ENCODE measurements at places on chromosomes 3 and 15.

DNA sequence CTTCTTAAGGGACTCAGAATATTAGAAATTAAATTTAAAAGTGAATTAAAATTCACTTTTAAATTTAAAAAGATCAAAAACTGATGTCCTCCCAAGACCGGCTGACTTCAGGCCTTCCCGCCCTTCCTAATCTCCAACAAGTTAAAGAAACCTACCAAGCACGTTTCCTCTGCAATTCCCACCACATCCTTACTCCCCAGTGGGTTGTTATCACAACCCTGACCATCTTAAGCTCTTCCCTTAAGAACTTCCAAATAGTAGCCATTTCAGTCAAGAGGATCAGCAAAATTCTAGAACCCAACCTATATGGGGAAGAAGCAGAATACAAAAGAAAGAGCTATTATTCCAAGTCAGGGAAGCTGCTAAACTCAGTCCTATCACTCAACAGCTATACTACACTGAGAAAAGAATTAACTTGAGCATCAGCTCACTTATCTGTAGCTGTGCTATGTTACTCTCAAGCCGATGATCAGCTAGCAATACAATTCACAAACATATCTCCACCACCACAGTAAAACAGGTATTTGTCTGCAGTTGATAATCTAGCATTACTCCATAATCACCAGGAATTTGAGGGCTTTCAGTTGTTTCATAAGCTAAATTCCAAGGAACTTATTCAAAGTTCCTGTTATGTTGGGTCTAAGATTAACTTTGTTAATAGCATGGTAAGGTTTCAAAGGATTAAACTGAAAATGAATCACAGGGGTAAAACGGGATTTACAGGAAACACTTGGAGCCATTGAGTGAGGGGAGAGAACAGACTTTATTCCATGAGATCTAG, 14.3 kb downstream of the ABCC5 start:
- no peak for DNase-seq

- no peak for DNase-seq
Measured at GRCh38 chr3:64008487-64009351, 14.6 kb downstream of the PSMD6 start.

- no peak for DNase-seq
Measured at GRCh38 chr15:88776646-88777045, 26.6 kb upstream of the ACAN start.

DNA sequence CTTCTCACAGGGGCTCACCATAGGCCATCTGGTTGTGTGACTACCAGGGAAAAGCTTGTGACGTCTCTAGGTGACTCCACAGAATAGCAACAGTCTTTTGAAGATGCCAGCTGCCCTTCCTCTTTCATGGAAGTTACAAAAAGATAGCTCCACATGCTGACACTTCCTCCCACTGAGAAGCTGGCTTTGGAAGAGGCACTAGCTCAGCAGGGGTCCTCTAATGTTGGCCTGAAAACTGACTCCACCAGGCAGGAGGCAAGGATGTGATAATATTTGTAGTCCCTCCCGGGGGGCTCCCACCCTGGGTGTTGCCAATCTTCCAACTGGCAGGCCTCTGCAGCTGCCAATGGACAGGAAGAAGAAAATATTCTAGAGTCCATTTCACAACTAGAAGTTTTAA, 343.5 kb downstream of the NEK10 start:
- DNase-seq, result peak; percentile 1

- no peak for DNase-seq
Measured at GRCh38 chr3:147613725-147614124, 204.6 kb downstream of the ZIC1 start.

- DNase-seq, result no peak
Measured at GRCh38 chr3:66269411-66269810, 48.6 kb downstream of the SLC25A26 start.

DNA sequence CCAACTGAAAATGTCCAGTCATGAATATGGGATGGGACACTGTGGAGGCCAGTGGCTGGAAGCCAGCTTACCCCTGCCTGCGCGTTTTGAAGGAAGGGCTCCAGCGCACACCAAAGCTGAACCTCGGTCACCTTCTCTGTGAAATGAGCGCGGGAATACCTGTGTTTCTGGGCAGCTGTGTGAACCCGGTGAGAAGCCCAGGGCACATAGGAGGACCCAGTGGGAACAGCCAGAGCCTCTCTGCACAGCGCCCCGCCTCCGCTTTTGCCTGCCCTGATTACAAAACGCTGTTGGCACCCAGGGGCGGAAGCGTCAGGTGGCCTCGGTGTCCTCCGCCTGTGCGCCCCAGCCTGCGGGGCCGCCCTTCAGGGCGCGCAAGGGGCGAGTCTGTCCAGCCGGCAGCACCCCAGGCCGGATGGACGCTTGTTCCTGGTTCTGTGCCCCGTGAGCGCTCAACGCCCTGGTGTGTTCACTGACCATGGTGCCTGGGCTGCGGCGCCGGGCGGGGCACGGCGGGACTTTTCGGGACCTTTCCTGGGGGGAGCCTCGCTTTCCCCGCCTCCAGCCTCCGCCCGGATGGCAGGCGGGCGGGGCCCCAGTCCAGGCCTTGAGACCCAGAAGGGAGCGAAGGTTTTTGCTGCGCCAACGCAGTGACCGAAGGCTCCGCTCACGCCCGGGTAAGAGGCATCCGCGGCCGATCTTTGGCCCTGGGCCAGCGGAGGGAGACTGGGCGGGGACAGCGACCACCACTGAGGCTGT, at the start of gene SQOR:
TSS of gene SQOR (plus strand) at position 598 of the 759 bp plus-strand sequence. CDS start 23,895 bp downstream, outside the sequence.
- peak; percentile 59 for DNase-seq

GRCh38 chr15:67003586-67003985, 61.8 kb upstream of the SMAD3 start:
- DNase-seq, result no peak

DNA sequence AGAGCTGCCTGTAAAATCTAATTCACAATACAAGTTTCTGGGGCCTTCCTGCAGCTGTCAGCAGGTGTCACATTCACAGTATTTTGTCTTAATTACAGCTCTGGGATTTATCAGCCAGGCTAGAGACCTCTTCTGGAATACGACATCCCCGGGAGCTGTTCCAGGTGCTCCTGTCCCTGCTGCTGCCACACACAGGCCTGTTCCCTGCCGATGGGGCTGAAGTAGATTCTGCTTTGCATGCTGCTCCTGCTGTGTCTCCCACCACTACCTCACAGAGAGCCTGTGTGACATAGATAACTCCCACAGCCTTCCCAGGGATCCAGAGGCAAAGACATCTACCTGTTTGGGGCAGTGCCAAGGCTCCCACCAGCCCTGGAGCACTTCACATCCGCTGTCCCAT, 20.4 kb downstream of the COLQ start:
- peak; percentile 78 for DNase-seq

DNA sequence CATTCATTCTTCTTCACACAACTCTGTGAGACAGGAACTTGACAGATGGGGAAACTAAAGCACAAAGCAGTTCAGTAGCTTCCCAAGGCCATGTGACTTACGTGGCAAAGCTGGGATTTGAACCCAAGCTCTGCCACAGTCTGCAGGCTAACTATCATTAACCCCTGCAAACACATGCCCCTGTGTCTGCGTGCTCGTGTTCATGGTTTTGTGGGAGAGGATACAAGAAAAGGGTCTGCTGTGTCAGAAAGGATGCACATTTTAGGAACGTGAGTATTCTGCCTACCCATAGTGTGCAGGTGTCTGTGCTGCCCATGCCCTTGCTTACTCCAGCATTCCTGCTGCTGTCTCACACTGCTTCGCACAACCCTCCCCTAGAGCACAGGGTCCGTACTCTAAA, 137.0 kb downstream of the CHDH start:
- no peak for DNase-seq

DNA sequence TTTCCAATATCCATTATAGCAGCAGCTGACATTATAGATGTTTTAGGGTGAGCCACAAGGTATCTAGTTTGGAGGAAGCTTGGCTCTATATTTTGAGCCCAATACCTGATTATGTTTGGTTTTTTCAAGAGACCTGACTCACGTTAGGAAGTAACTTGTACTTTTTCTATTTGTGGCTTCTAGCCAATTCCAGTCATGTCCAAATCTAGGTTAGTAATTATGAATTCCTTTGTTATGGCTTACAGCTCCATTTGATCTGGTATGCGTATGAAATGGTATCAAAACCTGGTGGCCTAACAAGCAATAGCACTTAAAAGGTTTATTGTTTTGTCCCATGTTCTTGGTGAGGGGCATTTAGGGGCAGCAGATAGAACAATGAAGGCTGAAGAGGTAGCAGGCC, 115.9 kb downstream of the TOP2B start:
- DNase-seq, result no peak

DNA sequence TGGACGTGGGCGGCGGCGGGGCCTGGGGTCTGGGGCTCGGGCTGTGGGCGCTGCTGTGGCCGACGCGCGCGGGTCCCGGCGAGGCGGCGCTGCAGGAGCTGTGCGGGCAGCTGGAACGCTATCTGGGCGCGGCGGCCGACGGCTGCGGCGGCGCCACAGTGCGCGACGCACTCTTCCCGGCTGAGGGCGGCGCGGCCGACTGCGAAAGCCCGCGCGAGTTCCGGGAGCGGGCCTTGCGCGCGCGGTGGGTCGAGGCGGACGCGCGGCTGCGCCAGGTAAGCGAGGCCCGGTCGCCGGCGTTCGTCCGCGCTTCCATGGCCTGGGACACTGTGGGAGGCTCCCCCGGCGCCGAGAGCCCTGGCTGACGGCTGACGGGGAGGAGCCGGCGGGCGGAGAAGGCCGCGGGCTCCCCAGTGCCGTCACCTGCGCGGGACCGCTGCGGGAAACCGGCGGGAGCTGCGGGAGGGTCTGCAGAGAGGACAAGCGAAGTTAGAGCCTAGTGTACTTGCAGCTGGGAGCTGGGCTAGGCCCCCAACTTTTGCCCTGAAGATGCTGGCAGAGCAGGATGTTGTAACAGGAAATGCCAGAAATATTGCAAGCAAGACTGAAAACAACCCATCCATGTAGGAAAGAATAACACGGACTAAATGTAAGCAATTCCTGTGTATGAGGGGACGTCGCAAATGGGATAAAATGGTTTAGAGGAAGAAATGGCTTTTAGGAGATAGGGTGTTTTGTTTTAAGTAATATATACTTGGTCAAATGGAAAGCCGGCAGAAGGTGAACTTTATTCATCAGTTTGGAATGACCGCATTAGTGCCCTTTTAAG, 847 bp downstream of the WHAMM start:
- peak; percentile 46 for DNase-seq

- DNase-seq, result no peak
Measured at GRCh38 chr3:23877329-23877980, 39.3 kb downstream of the NKIRAS1 start.

- DNase-seq, result no peak
Measured at GRCh38 chr3:136465296-136465695, 215.2 kb downstream of the PCCB start.

GRCh38 chr15:61106889-61107288, 122.2 kb downstream of the RORA start:
- no peak for DNase-seq

GRCh38 chr3:37502621-37503020, 328.2 kb upstream of the LRRFIP2 start:
- DNase-seq, result no peak

DNA sequence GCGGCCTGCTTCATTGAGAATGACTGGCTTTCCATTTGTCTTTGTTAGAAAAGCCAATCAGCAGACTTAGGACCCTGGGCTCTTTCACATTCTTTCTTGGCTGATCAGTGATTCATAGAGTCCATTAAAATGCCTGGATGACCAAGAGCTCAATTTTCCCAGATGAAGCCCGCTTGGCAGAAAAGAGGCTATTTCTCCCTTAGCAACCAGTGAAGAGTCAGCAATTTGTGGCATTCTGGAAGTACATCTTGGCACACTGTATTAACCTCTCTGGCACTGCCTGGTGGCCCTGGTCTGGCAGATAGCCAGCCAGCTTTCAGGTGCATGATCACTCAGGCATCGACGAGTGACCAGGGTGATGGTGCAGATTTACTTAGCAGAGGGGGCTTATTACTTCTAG, 145.7 kb upstream of the PLAAT1 start:
- no peak for DNase-seq

GRCh38 chr3:107258300-107258699, 118.9 kb upstream of the CCDC54 start:
- DNase-seq, result no peak

- peak; percentile 49 for DNase-seq
Measured at GRCh38 chr3:57582474-57583168, 14.5 kb downstream of the ARF4 start.

DNA sequence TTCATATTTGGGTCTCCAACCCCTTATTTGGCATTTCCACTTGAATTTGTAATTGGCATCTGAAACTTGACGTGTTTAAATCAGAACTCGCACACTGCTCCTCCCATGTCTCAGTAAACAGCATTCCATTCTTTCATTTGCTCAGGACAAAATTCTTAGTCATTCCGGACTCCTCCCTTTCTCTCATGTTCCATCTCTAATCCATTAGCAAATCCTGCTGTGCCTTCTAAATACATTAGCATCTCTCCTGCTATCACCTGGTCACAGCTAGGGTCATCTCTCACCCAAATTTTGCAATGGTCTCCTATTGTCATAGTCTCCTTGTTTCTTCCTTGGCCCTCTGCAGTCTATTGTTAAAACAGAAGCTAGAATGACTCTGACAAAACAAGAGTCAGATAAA, 119.9 kb upstream of the CADPS start:
- DNase-seq, result no peak

- DNase-seq, result no peak
Measured at GRCh38 chr3:88150371-88150770, 612 bp downstream of the C3orf38 start.

DNA sequence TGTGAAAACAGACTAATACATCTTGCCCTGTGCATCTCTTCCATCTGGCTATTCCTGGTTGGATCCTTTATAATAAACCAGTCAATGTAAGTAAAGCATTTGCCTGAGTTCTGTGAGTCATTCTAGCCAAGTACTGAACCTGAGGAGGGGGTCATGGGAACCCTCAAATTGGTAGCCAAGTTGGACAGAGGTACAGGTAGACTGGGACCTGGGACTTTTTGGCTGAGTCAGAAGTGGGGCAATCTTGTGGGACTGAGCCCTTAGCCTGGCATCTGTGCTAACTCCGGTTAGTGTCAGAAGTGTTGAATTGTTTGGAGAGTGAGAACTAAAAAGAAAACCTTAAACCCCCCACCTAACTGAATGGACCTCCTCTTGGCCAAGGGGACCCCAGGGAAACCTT, 21.0 kb upstream of the LIMD1 start:
- no peak for DNase-seq

DNA sequence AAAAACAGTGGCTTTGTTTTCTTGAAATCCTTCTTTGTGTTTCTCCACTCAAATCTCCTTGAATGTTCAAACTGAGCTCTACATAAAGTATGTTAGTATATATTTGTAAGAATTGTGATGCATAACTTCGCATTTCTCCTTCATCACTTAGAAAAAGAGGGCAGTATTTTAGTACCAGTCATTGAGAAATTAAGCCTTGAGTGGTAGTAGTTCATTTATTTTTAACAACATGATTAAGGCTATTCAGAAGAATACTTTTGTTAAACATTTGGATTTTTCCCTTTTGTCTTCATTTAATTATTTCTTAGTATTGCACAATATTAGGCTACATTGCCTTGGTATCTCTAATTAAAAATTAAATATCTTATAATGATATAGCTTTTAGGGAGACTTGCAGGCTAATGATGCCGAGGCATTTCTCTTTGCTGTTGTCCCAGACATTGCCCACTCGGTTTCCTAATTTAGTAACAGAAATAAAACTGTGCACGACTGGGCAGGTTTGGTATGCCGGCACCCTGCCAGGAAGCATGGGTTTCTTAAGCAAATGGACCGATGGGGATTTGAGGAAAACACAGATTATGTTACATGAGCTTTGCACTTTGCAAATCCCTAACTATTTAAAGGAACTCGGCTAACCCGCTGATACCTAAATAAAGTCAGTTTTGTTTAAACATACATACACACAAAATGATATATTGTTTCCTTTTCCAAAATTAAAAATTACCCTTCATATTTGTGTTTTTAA, 54.7 kb downstream of the LRRC28 start:
- DNase-seq, result no peak

- DNase-seq, result no peak
Measured at GRCh38 chr3:153319705-153320554, 157.9 kb downstream of the RAP2B start.

GRCh38 chr3:133803469-133803868, 2.1 kb upstream of the SRPRB start:
- no peak for DNase-seq

All from NCI-H2081 (cell line).